Activated CD4-positive, alpha-beta T cell treated with anti-CD3 and anti-CD28 coated beads, Interleukin-2, amount 10 ng/mL, durations not matched to agents 7 days and 5 days (primary cell): ENCODE measurements at places on chromosomes 13 and 19.

DNA sequence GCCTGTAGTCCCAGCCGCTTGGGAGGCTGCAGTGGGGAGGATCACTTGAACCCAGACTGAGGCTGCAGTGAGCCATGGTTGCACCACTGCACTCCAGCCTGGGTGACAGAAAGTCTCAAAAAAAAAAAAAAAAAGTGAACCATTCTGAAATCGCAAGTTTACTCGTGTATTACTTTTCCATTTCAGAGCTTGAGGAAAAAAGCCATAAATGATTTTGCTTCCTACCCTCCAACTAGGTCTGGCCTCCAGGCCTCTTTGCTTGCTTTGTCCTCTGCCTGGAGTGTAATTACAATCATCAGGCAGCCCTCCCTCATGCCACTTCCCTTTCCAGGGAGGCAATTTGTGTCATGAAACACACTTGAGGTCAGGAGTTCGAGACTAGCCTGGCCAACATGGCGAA is 8.5 kb downstream of the BLVRB start:
- no peak for DNase-seq

- DNase-seq: no peak
These were observed 96.7 kb upstream of the DIAPH3 start for GRCh38 chr13:60260440-60260839.

DNA sequence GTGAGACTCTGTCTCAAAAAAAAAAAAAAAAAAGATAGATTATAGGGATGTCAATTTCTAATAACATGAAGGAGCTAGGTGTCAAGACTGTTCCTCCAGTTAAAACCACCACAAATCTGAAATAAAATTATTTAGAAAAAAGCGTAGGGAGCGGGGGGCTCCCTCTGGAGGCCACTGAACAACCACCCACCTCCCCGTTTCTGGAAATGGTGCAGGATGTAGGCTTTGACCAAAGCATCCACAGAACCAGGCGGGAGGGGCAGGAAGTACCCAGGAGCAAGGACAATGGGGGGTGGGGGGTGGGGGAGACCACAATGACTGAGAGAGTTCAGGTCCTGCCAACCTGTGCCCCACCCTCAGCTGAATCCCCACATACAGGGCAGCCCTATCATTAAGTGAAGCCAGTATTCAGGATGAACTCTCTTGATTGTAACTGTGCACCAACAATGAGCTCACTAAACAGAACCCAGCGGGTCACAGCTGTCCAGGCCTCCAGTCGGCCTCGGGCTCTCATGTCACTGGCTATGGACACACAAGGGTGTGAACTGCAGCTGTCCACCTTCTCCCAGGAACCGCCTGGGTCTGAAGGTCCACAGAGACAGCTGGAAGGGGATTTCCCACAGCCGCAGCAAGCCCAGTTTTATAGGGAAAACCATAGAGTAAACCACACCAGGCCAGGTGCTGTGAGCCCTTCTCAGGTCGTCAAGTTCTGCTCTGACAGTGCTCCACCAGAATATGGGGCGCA is 6.6 kb downstream of the ZSCAN18 start:
- no peak for DNase-seq

DNA sequence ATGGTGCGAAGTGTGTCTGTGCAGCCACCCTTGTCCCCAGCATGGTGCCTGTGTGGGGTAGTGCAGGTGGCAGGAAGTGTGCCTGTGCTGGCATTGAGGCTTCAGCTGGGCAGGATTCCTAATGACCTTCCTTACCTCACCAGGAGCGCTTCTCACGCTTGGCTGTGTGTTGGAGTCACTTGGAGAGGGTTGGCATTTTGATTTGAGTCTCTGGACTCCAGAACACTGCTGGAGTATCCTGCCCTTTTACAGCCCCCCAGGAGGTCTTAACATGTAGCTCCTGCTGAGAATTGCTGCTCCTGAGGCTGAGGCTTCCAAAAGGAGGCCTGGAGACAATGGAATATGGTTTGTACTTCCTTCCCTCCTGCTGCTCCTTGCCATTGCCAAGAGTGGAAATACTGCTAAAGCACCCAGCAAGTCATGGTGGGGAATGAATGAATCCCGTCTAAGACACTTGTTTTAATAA is 87.1 kb downstream of the ARHGEF7 start:
- DNase-seq: no peak

GRCh38 chr19:12202250-12202649 is 39.4 kb downstream of the ZNF136 start:
- DNase-seq: peak; percentile 61

- no peak for DNase-seq
These were observed 49.0 kb downstream of the BRD4 start for GRCh38 chr19:15283141-15283883.

- no peak for DNase-seq
These were observed 5.0 kb downstream of the TDRD3 start for GRCh38 chr13:60402022-60402421.

DNA sequence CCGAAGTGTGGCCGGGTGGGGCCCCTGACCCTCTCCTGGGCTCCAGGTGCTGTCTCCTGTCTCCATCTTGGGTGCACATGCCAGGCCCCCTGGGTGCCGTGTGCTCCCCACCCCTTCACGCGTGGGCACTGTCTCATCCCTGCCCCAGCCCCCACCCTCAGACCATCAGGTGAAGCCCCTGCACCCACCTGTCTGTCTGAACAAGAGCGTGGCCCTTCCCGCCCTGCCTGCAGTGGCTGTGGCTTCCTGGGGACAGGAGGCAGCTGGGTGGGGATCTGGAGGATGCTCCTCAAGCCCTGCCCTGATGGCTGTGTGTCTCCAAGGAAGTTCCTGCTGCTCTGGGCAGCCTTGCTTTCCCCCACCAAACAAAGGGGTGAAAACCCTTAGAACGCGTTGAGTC is 2.2 kb downstream of the PRR22 start:
- no peak for DNase-seq

DNA sequence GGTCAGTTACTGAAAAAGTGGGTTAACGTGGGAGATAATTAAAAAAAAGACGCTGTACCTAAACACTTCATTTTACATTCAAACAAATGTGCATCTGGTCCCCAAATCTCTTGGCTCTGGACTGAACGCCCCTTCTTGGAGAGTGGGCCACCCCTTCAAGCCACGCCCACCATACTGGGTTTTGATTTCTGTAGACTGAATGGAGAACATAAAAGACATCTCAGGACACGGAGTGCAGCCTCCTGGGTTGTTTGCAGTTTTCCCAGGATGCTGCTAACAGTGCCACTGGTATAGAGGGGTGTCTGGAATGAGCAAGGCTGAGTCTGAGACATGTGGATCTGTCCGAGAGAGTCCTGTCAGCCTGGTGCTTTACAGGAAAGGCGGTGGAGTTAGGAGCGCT is 10.6 kb downstream of the TFDP1 start:
- no peak for DNase-seq

DNA sequence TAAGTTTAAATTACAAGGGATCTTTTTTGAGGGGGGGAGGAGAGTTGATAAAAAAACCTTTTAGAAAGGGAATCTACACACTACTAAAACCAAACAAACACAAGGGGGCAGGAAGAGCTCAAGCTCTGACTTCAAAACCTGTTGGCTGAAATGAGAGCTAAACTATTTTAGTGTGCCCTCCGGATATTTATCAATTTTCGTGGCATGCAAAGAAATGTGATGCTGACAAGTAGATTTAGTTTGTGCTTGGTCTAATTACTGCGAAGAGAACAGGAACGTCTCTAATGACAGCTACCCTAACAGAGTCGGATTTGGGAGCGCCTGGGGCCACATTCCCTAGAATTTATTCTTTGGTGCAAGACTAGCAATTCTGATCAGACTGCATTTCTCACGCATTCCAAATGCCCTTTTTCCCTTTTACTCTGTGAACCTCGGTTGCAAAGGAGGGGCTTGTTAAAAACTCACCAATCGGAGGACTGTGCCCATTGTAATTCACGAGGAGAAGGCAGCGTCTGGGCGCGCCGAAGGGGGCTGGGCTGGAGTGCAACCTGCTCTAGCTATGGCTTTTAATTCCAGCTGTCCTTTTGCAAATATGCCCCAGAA is 802 bp upstream of the FREM2 start:
- DNase-seq: no peak

DNA sequence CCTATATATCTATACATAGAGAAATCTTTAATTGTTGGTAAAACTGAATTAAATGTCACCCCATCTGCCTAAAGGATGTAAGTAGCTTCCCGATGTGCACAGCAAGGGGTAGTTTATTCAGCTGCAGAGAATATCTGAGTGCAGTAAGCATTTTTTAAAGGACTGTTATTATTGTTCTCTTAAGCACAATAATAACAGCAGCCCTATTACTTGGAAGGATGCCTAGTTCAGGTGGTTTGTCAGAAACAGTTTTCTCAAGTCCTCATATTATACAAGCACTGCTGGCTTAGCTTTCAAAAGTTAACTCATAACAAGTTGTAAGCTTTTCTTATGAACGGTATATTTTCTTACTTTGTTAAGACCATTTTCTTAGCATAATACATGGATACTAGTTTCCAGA is 142.6 kb downstream of the CRYL1 start:
- DNase-seq: no peak

- DNase-seq: no peak
These were observed 99.2 kb downstream of the SLC7A1 start for GRCh38 chr13:29496241-29496712.

DNA sequence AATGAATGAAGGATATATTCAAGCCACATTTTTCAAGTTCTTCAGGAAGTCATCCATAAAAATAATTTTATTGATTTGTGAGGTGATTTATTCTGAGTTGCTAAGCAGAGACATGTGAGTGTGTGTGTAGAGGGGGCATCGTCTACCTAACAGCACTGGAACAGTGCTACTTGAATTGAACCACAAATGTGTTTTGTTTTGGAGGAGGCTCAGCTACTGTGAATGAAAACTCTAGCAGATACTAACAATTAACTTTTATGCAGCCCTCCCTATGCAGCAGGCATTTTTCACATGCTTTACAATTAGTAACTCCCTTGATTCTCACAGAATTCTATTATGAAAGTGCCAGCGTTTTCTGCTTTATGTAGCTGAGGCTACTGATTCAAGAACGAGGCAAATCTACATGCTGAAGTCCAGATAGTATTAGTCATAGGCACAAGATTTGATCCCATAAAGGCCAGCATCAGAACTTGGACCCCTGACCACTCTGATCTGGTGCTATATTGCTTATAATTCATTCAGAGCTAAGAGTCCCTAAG is 103.7 kb downstream of the MYO16 start:
- DNase-seq: no peak

- DNase-seq: peak; percentile 41
These were observed 568 bp downstream of the POLR2I start for GRCh38 chr19:36113894-36114720.

DNA sequence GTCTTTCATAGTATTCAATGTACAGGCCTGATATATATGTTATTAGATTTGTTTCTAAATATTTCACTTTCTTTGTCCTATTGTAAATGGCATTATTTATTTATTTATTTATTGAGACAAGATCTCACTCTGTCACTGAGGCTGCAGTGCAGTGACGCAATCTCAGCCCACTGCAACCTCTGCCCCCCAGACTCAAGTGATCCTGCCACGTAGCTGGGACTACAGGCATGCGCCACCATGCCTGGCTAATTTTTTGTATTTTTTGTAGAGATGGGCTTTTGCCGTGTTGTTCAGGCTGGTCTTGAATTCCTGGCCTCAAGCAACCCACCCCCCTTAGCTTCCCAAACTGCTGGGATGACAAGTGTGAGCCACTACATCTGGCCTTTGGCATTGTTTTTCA is 5.4 kb upstream of the GAS6 start:
- DNase-seq: no peak

- DNase-seq: peak; percentile 79
These were observed 9.9 kb downstream of the LMTK3 start for GRCh38 chr19:48501494-48502349.

DNA sequence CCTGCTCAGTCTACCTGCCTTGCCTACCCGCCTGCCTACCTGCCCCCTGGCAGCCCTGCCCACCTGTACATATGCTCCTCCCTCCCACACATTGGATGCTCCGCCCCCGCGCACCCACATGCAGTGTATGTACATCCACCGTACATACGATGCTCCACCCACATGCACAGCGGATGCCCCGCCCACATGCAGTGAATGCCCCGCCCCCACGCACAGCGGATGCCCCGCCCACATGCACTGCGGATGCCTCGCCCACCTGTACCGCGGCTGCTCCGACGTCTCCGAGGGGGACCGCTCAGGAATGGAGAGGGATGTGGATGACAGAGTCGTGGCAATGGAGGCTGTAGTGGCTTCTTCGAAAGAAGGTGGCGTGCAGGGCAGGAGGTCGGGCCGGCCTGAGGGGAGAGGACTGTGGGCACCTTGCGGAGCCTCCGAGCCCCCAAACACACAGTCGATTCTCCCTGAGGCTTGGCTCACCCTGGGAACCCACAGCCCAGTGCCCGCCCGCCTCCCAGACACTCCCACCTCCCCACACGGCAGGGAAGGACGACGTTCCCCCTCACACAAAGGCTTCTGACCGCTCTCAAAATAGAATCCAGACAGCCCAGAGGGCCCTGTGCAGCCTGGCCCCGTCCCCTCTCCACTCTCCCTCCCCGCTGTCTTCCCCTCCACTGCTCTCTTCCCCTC is 16.5 kb upstream of the CACTIN start:
- no peak for DNase-seq

GRCh38 chr19:35718345-35719041 is 690 bp downstream of the KMT2B start:
- peak; percentile 54 for DNase-seq

- DNase-seq: no peak
These were observed 240.4 kb downstream of the KCNRG start for GRCh38 chr13:50255639-50256038.

GRCh38 chr13:84088996-84089395 is 206.7 kb upstream of the SLITRK1 start:
- no peak for DNase-seq

- DNase-seq: peak; percentile 29
These were observed 2.3 kb downstream of the PPP1R15A start for GRCh38 chr19:48874303-48875135.

- DNase-seq: no peak
These were observed 614.8 kb downstream of the DACH1 start for GRCh38 chr13:71252184-71252704.

- no peak for DNase-seq
These were observed 198.8 kb downstream of the GPC6 start for GRCh38 chr13:93425411-93425810.

DNA sequence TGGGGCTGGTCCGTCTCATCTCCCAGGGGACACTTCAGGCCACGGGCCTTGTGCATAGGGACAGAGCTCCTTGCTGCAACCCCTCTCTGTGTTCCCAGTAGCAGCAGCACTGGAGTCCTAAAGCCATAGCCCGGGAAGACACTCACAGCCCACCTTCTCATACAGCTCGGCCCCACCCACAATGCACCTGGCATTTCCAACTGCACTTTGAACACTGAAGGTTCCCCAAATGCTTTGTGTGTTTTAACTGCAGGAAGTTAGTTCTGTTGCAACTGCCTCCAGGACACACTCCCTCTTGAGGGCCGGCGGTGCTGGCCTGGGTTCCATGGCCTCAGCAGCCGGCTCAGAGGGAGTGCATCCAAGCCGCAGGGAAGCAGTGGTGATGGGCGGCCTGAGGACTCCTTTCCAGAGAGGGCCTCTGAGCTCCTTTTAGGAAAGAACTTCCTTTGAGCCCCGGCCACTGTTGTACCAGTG is 22.7 kb upstream of the TMEM255B start:
- no peak for DNase-seq

DNA sequence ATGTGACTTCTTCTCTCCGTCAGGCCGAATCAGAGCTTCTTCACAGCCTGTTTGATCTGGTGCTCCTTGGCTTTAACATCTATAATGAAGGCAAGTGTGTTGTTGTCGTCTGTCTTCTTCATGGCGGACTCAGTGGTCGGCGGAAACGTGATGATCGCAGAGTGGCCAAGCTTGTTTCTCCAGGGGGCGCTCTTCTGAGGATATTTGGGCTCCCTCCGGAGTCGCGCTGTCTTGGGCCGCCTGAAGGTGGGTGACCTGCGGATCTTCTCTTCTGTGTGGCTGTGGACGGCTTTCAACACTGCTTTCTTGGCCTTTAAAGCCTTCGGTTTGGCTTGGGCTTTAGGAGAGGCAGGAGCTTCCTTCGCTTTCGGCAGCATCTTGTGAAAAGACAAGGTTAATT is 9.8 kb downstream of the TPRX1 start:
- DNase-seq: no peak
